Left renal cortex interstitium (tissue), 4 donors: ENCODE measurements at places on chromosomes 5 and 9. TPM values are rescaled to one million over a fixed set of nuclear protein-coding genes. Genes with fewer than 3 reads are reported as not detected.

- DNase-seq, result no peak
Observed at GRCh38 chr9:116323571-116323970, 170.0 kb downstream of the PAPPA start.

- no peak for DNase-seq
Observed at GRCh38 chr5:73729329-73729728, 103.3 kb downstream of the ARHGEF28 start.

DNA sequence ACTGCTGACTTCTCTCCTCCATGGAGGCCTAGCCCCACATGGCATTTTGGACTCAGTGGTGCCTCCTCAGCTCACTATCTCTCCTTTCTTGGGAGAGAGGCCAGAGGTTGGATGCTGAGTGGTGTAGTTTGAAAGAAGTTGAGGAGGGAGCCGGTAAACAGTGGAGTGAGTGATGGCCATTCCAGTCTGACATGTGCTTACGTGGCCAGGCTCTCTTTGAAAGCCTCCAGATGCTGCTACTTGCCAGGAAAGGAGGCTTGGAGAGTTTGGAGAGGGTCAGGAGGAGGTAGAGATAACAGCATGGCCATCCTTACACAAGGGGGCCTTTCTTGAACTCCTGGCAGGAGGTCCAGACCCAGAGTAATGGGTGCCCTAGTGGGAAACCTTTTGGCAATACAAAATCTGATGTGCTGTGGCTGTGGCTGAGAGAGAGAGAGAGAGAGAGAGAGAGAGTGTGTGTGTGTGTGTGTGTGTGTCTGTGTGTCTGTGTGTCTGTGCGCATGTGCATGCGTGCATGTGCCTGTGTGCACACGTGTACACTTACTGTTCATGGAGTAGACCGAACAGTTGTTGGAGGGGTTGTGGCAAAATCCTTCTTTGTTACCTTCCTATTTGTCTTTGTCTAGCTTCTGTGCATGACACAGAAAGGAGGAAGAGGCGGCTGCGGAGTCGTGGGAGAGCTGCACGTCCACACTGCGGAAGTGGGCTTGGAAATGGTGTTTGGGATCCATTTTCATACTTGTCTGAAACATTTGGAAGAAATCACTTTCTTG, 37.8 kb downstream of the RALGPS1 start:
- DNase-seq, result no peak

DNA sequence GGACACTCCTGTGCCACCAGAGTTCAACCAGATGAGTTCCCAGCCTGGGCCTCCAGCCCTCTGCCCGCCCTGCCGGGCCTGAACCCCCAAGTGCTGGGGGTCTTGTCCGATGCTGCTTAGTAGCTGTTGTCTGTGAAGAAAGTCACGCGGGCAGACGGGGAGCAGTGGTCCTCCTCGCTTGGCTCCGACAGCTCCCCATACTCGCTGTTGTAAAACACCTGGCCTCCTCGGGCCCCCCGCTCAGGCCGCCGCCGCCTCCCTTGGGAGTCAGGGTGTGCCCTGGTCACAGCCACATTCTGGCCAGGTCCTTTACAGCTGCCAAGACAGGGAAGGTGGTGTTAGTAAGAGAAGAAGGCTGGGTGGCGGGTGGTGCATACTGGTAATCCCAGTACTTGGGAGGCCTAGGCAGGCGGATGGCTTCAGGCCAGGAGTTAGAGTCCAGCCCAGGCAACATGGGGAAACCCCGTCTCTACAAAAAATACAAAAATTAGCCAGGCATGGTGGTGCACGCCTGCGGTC, 11.8 kb upstream of the SCGB3A1 start:
- DNase-seq, result no peak

The IFNB1 gene
- not detected for polyA plus RNA-seq

- DNase-seq, result no peak
Observed at GRCh38 chr5:139689631-139690063, 41.5 kb downstream of the CXXC5 start.

DNA sequence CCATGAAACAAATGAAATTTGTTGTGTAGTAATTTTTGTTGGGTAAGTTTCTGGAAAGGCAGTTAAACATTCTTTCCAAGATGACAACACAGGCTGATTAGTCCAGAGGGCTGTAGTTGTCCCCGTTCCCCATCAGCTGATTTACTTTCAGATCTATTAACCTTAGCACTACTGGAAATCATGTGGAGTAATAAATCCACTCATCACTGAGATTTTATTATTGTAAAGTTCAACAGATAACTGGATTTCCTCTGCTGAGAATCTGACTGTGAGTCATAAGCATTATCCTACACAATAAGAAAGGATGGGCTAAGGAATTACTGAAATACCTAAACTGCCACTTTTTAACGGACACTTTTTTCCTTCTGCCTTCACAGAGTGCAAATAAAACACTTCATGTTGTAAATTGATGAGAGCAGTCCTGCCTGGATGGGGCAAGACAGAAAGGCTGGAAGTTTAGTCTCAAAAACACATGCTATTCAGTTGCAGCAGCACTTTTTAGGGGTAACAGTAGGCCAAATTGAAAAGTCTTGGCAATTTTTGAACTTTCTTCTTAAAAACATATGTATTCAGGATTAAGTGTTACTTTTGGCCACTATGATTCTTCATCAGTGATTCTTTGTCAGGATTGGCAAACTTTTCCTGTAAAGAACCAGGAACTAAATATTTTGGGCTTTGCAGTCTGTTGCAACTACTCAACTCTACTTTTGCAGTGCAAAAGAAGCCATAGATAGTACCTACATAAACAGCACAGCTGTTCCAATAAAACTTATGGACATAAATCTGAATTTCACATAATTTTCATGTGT, 7.0 kb downstream of the STOM start:
- DNase-seq, result no peak

The SPATA31C2 gene
- polyA plus RNA-seq, result 0.49 TPM

- no peak for DNase-seq
Observed at GRCh38 chr9:13069498-13069897, 210.0 kb downstream of the MPDZ start.

- no peak for DNase-seq
Observed at GRCh38 chr5:65043843-65044359, 275.2 kb downstream of the CWC27 start.

The TAF11L5 gene
- polyA plus RNA-seq, result not detected

DNA sequence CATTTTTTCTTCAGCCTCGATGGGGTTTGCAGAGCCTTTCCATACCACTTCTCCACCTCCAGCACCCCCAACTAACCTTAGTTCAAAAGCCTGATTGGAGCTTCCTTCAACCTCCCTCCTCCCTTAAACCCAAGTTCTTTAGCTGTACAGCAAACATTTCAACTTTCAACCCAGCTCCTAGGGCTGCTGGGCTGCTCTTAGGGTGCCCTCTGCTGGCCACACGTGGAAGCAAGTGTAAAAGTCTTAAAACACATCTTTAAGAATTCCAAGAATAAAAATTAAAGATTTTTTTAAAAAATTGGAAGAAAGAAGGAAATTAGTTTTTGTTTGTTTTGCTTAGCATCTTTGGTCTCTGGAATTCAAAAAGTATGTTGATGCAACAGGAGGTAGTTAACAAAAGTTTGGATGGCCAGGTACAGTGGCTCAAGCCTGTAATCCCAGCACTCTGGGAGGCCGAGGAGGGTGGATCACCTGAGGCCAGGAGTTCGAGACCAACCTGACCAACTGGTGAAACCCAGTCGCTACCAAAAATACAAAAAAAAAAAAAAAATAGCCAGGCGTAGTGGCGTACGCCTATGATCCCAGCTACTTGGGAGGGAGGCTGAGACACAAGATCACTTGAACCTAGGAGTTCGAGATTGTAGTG, 15.5 kb upstream of the HSD17B3 start:
- no peak for DNase-seq

- DNase-seq, result no peak
Observed at GRCh38 chr5:83741571-83741970, 20.9 kb upstream of the HAPLN1 start.

DNA sequence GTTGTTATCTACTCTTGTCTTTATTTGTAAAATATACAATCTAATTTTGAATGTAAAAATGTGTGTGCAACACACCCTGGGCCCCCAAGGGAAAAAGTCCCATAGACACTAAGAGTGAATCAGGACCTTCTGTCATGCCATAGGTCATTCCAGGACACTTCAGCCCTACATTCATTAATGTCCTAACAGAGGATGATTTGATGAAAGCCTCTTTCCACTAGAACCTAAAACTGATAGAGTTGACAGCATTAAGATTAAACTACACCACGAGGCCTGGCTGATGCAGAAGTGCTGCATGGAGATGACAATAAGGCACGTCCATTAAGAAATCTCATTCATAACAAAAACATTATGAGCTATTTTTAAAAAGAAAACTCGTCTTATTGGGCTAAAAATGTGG, 46.2 kb downstream of the FRMD3 start:
- no peak for DNase-seq

- no peak for DNase-seq
Observed at GRCh38 chr9:129273136-129273895, 95.3 kb upstream of the IER5L start.

The ZCCHC9 gene
- 46.4 TPM for polyA plus RNA-seq

DNA sequence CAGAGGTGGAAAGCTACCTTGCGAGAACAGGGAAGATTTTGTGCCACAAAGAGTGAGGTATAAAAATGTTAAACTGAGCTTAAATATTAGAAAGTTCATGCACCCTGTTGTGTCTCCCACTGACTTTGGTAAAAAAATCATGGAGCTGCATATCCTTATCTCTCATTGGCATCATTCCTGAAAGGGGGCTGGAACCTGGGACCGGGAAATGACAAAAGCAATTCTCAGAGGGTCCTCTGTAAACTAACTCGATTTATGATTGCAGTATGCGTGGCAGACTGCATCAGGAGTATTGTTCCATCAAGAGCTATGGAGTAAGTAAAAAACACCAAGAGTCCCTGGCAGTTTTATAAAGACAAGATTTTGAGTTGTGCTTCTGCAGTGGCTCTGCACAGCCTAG, 148.8 kb downstream of the DCP2 start:
- DNase-seq, result no peak

DNA sequence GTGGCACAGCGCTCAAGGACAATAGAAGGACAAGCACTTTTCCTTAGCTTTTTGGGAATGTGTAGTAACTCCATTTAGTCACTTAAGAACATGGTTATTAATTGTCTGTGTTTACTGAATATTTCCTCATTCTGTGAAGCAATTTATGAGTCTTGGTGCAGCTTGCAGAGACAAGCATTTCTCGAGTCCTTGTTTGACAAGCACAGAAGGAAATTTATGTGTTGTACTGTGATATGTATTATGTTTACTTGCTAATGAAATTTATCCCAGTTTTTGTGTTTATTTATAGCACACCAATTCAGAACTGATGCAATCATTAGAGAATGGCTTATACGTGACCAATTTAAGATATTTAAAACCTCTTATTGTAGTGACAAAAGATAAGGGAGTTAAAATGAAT, 168.6 kb downstream of the PRELID2 start:
- no peak for DNase-seq

- no peak for DNase-seq
Observed at GRCh38 chr5:149452007-149452664, 73.0 kb upstream of the IL17B start.

- DNase-seq, result no peak
Observed at GRCh38 chr9:115671963-115672305, 481.7 kb upstream of the PAPPA start.

The F12 gene
- 16.2 TPM for polyA plus RNA-seq

DNA sequence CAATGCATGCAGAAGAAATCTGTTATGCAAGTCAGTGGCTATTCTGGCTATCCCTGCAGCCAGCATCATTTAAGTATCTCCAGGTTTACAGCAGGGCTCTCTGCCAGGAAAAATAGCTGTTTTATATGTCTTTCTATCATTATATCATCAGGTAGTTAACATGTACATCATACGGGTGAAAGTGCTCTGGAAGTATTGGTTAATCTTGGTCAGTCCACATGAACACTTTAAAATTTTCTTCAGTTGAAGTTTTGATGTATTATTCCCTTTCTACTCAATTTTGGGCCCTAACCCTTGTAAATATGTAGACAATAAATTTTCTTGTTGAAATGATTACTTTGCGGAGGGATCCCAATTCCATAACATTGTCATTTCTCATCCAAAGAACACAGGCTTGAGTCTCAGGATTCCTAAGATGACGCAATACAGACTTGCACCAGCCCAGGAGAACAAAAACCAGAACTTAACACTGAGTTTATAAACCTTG, 67.5 kb downstream of the SEMA6A start:
- DNase-seq, result no peak

DNA sequence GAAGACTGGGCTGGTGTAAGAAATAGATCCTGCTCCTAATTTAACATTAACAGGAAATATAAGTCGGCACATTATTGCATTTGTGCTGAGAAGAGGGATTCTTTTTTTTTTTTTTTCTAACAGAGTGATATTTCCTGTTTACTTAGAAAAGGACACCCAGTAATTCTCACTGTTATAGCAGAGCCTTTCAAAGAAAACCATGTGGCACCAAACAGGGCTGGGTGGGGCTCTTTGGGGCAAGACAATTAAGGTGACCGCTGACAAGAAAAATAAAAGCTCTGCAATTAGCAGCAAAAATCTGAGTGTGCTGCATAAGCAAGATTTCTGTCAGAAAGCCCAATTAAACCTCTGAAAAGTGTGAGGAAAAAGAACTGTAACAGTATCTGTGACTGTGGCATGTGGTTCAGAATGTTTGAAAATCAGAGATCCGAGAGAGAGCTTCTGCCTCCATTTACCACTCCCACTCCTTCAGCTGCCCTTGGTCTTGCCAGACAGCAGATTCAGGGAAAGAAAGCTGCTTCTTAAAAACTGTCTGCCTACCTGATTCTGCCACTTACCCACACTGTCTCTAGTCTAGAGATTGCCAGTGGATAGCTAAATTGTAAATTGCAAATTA, 77.1 kb upstream of the IQGAP2 start:
- no peak for DNase-seq

The IFNE gene
- polyA plus RNA-seq, result 0.33 TPM

The LYRM7 gene
- 16.4 TPM for polyA plus RNA-seq

DNA sequence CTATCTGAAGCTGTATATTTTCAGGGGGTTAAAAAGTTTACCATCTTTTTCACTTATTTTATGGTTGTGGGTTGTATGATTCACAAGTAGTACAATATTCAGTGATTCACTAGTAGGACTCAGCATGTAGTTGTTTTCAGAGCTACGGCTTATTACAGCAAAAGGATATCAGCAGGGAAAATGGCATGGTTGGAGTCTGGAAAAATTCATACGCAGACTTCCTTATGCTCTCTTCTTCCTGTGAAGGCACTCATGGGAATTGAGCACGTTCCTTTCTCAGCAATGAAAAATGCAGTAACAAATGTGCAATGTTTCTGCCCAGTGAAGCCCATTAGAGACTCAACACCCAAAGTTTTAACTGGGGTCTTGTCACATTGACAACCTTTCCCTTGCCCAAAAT, 250.5 kb downstream of the KCNN2 start:
- DNase-seq, result no peak

GRCh38 chr9:111222757-111223156, 107.3 kb downstream of the OR2K2 start:
- no peak for DNase-seq

DNA sequence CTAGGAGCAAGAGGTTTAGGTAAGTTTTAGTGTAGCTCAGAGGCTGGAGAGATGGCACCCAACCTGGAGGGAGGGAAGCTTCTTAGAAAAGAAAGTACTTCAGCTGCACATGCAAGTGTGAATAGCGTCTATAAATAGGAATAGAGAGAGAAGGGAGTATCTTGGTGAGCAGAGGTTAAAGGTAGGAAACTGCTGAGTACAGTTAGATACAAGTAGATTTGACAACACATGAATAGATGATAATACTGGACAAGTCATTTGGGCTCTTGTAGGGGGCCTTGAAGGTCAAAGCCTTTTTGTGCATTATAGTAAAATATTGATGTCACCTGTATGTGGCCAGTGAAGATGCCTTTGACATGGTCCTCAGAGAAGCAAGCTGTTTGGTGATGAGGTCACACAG, 34.2 kb downstream of the ANP32B start:
- DNase-seq, result no peak
